GF-D8 (cell line): ENCODE measurements at places on chromosomes 1 and 21.

- DNase-seq: no peak
Measured at GRCh38 chr21:32418146-32418545, 5.6 kb downstream of the EVA1C start.

DNA sequence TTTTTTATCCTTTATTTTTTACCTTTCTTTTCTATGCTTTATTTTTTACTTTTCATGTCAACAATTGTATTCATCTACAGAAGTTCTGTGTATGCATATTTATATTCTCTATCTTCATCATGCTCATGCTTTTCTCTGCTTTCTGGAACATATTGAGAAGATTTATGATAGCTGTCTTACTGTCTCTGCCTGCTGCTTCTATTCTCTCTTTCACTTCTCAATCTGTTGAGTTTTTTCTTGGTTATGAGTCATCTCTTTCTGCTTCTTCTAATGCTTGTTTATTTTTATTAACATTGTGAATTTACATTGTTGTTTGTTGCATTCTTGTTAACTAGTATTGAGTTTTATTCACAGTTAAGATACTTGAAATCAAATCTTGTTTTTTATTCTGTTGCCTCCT, 22.6 kb downstream of the F5 start:
- DNase-seq: no peak

- DNase-seq: no peak
Measured at GRCh38 chr1:67193704-67194103, 27.4 kb downstream of the IL23R start.

GRCh38 chr21:38151021-38151645, 105.7 kb upstream of the KCNJ15 start:
- no peak for DNase-seq

DNA sequence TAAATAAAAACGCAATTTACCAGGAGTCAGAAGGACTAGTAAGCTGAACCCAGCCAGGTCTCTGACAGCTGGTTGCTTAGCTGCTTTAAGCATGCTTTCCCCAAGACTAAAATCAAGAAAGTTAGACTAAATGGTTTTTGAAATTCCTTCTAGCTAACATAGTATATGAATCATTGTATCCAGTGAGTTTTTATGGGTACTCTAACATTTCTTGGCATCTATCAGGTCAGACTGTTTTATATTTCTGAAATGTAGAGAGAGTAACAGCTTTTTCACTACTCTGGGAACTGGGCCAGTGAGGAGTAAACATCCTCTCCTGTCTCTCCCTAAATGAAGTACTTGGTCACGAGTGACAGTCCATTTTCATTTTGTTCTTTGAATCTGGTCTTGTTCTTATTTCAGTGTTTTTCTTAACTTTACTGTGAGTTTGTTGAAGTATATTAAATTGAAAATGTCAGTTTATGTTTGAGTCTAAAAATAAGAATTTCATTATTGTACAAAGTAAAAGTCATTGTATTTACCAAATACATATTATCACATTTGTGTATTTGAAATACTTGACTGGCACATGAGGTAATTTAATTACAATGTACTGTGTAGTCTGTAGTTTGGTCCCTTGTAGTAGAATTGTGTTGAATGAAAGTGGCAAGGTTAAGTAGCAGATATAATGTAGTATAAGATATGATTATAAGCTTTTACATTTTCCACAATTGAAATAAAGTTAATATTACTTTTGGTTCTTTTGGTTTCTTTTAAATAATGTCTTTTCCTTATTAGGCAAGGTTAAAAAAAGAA, 47.6 kb downstream of the PKN2 start:
- no peak for DNase-seq
